ENCODE measurements at places on chromosomes 11 and 22.

DNA sequence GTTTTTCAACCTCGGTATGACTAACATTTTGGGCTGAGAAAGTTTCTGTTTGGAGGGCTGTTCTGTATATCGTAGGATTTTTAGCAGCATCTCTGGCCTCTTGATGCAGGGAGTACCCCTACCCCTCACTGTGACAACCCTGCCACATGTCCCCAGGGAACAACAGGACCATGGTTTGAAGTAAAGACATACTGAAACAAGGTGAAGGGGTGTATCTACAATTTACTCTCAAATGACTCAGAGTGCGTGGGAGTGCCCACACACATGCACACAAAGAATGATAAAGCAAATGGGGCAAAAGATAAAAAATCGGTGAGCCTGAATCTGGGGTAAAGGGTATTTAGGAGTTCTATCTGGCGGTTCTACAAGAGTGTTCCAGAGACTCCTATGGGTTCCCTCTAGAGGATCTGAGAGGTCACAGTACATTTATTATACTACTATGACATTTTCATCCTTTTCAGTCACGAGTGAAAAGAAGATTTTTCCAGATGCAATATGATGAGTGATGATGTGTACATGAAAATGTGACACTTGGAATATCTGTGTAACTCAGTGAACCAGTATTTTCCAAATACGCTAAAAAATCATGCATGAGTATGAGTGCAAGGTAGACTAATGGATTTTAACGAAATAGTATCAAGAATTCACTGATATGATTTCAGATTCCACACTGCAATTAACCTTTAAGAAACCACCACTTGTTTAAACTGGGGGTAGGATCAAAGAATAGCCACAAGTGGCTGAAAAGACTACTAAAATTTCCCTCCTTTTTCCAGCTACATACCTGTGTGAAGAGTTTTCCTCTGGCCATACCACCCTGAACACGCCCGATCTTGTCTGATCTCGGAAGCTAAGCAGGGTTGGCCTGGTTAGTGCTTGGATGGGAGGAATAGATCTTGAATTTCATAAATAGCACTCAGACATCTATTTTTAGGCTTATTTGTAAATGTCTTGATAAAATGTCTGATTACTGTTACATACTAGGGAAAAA, 56.3 kb upstream of the YPEL1 start:
- no peak for DNase-seq

- DNase-seq: peak; percentile 21
Measured at GRCh38 chr22:39312410-39312809, 7.0 kb downstream of the RPL3 start.

DNA sequence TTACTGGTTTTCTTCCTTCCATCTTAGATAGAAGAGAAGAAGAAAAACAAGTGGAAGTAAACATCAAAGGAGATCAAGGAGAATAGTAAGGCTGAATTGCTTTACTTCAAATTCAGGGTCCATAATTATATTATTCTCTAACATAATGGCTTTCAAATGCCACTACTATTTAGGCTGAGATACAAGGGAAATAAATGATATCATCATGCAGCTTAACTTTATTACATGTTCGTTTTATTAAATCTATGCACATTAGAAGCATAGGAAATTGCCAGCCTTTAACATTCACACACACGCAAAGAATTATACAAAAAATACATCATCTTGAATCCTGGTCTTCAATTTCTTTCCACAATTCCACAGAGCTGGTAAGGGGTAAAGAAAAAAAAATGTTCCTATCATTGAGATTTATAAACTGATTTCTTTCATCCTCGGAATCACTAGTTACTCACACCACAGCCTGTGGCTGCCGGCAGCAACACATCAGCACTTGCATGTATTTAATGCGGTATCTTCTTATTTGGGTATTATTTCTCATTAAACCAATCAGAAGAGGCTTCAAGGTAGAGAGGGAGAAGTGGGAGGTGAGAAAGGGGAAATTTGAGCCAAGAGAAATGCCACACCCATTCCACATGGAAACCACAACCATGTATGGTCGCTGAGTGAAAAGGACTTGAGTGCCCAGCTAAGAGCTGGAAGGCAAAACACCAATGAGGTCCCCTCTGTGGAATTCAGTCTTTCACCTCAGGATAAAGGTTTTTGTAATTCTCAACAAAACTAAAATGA, 26.3 kb downstream of the SYTL2 start:
- no peak for DNase-seq

- no peak for DNase-seq
Measured at GRCh38 chr11:1011320-1011698, 25.2 kb downstream of the MUC6 start.

DNA sequence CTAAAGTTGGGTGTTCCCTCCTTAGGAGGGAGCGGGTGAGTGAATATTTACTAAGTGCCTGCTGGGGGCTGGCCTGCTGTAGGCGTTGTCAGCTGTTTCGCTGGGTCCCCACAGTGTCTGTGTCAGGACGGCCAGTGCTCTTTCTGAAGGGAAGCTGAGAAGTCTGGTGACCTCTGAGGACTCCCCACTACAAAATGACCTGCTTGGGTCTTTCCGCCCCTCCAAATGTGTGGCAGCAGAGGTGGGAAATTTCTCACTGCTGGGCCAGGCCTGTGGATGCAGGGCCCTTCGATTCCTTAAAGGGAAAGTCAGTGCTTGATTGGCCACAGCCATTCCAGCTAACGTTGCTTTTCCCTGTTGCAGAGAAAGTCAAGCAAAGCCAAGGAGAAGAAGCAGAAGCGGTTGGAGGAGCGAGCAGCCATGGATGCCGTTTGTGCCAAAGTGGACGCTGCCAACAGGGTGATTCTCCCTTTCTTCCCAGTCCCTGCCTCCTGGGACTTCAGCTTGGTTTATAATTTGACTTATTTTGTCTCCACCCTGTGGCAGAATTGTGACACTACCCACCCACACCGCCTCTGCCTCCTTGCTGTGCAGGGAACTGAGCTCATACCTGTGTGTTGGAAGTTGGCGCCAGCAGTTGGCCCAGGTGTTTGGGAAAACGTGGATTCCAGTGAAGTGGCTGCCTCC, 6.8 kb downstream of the NAA40 start:
- DNase-seq: peak; percentile 88

- no peak for DNase-seq
Measured at GRCh38 chr11:85742873-85743275, 56.9 kb upstream of the CCDC89 start.

- no peak for DNase-seq
Measured at GRCh38 chr22:10781571-10782403, 4746.2 kb upstream of the OR11H1 start.

DNA sequence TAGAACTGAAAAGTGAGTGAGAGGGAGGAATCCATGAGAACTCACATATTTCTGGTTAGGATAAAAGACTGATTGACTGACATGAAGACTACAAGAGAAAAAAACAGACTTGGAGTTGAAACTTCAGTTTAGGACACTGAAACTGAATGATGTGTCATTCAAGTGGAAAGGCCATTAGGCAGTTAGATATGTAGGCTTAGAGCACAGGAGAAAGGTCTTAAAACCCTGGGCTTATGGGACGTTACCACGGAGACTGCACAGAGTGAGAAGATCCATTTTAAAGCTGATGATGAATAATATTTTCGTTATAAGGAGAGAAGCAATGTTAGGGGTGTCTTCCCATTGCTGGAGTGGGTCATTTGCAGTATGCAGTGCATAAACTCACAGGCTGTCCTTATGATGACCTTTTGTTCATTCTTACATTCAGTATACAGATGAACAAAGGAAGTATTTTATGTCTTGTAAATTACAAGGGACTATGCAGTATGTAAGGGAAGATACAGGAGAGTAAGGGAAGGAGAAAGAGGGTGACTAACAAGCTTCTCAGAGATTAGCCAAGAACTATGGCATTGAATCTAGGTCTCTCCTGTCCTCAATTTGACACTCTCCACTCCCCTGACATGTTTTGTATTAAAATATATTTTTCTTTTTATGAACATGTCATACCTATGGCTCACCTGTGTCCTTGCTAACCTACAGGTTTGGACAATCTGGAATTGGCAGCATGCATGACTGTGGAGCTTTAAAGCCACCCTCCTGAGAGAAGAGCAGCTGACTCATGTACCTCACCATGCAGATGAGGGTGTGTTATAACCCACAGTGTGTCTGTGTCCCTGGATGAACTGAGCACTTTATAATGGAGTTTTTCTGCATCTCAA, 63.7 kb downstream of the MAML2 start:
- peak; percentile 81 for DNase-seq

Measured in NCI-H69 (cell line).